ENCODE measurements at places on chromosomes 5 and 9.

GRCh38 chr5:1492757-1493156 lies 31.0 kb downstream of the LPCAT1 start:
- DNase-seq: no peak

DNA sequence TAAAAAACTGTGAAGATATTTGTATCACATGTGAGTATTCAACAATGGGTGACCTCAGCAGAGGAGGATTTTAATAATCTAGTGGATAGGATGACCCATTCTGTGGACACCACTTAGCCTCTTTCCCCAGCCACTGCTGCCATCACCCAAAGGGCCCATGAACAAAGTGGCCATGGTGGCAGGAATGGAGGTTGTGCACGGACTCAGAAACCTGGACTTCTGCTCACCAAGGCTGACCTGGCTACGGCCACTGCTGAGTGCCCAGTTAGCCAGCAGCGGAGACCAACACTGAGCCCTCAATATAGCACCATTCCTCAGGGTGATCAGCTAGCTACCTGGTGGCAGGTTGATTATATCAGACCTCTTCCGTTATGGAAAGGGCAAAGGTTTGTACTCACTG lies 1410.4 kb upstream of the CDH9 start:
- DNase-seq: no peak

GRCh38 chr5:58156973-58157701 lies 302.7 kb downstream of the PLK2 start:
- no peak for DNase-seq

DNA sequence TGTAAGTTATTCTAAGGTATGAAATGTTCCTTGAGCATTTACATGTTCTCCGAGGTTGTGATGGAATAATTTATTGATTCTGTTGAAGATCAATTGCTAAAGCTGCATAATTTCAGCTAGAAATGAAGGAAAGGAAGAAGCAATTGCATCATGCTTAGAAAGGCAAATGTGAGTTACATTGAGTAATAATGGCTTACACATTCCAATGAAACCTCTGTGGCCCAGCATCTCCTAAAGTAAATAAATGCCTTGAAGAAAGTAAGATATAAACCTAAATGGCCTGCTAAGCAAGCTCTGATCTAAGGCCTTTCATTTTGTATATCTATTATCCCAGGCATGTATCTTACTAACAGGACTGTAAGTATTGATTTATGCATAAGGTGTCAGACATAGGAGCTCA lies 677.3 kb upstream of the RGMB start:
- DNase-seq: no peak

DNA sequence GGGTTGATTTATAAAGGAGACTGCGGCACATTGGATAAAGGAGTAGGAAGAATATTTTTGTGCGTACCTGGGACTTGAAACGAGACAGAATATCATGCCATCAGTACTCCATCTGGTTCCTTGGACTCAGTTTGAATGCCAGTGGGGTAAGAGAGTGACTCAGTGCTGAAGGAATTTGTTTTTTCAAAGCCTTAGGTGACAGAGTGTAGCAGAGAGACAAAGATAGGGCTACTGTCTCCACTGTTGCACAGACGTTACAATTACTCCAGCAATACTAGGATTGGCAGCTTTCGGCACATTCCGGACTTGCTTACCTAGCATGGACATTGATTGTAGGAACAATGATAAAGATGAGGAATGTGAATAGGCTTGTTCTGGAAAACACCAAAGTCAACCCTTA lies 250.7 kb downstream of the KCTD16 start:
- DNase-seq: no peak

DNA sequence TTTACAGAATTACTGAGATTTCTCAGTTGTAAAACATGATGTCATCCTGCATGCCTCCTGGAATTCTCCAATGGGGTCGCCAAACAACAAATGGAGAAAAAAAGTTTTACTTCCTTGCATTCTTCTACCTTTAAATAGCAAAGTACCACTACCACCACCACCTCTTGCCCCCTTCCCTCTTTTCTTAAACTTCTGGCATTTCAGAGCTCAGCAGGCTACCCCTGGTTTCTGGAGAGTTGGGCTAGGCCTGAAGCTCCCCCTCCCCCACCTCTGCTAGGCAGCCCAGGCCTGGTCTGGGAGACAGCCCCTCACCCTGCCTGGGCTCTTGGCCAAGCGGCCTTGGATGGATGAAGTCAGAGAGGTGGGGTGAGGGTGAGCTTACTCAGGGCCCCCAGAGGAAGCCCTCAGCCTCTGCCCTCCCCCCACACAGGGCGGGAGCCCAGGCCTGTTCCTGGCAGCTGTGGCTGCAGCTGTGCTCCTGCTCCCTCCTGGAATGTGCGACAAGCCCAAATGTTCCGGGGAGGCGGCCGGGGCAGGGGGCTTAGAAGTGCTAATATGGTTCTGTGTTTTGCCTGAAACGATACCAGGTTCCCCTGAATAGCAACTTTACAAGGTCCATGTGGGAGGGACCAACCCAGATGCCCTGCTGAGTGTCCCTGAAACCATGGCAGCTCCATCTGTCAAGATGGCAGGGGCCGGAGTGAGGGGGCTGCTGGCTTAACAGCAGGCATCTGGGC lies 6.0 kb upstream of the CCIN start:
- no peak for DNase-seq

- no peak for DNase-seq
Observed at GRCh38 chr9:122453677-122454135, 24.0 kb downstream of the OR1J1 start.

GRCh38 chr9:78954286-78954685 lies 617.5 kb upstream of the TLE4 start:
- DNase-seq: no peak

GRCh38 chr9:96688187-96688586 lies 33.1 kb upstream of the PRXL2C start:
- DNase-seq: no peak

- no peak for DNase-seq
Observed at GRCh38 chr5:119398727-119399466, 43.1 kb downstream of the TNFAIP8 start.

GRCh38 chr5:134100283-134101091 lies 14.0 kb upstream of the TCF7 start:
- peak; percentile 62 for DNase-seq

GRCh38 chr9:108668938-108669335 lies 186.8 kb downstream of the ACTL7B start:
- DNase-seq: no peak

DNA sequence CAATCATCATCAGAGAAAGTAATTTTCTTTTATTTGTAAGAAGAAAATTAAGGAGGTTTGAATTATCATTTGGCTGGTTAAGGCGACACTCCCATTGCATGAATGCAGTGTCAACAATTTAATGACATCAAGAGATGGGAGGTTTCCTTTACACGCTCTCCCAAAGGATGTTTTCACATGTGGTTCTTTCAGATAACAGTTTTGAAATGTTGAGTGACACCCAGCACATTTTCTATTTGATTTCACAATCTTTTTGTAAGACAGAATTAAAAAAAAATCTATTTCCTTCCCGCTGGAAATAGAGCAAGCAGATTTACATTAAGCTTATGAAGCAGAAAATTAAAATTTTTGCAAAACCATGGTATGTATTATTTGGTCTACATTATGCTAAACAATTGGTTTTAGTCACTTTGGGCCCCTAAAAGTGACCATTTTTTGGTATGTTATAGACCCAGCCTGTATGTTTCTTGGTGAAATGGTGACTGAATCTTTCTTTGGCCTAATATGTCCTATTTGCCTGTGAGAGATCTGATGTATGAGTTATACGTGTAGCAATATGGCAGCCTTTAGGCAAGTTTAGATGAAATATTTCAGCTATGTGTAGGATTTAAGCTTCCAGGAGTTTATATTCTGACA lies 18.9 kb upstream of the ANKRD55 start:
- no peak for DNase-seq

- DNase-seq: no peak
Observed at GRCh38 chr9:129677456-129677855, 12.0 kb downstream of the PRRX2 start.

DNA sequence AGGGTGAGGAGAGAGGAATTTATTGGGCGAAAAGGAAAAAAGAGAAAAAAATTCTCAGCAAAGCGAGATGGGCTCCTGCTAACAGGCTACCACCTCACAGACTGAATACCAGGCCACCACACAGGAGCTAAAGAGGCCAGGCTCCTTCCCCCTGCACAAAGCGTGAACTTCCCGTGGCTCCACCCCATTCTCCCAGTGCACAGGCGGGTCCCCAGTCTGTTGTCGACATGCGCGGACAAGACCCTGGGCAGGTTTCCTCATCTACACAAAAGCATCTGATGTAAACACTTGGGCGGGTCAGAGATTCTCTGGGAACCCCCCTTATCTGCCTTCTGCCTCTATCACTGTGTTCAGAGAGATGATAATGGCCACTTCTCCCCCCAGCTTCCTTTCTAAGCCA lies 34.2 kb downstream of the IL31RA start:
- no peak for DNase-seq

GRCh38 chr5:518721-519120 lies 5.5 kb downstream of the SLC9A3 start:
- no peak for DNase-seq

DNA sequence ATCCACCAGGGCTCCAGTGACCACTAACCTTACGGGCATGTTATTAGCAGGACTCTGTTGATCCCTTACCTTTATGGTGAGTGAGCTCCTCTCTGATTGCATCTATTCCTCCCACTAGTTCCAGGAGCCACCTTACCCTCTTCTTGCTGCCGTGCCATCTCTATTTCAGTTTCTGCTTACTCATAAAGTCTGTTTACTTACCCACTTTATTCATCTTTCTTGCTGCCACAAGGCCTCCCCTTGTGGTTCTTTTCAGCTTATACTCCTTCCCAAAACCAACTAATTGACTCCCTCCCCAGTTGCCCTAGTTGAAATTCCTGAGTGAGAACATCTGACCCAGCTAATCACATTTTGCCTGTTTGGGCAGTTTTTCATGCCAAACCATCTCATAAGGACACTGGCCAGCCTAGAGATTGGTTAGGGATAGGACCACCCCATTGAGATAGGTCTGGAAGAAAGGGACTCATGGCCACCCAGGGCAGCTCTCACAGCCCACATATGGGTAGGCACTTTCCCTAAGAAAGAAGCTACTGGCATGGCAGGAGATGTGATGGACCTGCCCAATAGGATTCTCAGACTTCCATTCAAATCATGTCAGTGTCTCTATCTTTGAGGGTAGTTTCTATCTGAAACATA lies 412.7 kb downstream of the EFNA5 start:
- DNase-seq: no peak

DNA sequence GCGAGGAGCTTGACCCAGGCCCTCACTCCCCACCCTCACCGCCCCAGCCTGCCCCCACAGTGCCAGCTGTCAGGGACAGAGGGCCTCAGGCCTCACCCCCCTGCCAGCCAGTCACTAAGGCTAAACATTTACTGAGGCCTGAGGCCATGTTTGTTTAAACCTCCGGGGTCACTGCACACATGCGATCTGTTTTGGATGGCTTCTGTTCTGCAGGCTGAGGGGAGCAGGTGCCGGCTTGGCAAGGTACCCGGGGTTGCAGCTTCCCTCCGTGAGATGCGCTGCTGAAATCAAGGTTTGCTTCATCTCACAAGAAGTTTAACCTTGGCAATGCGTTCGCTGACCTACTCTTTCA lies 103.3 kb upstream of the BOD1 start:
- DNase-seq: no peak

GRCh38 chr5:139196296-139196956 lies 1.7 kb downstream of the SIL1 start:
- DNase-seq: no peak

DNA sequence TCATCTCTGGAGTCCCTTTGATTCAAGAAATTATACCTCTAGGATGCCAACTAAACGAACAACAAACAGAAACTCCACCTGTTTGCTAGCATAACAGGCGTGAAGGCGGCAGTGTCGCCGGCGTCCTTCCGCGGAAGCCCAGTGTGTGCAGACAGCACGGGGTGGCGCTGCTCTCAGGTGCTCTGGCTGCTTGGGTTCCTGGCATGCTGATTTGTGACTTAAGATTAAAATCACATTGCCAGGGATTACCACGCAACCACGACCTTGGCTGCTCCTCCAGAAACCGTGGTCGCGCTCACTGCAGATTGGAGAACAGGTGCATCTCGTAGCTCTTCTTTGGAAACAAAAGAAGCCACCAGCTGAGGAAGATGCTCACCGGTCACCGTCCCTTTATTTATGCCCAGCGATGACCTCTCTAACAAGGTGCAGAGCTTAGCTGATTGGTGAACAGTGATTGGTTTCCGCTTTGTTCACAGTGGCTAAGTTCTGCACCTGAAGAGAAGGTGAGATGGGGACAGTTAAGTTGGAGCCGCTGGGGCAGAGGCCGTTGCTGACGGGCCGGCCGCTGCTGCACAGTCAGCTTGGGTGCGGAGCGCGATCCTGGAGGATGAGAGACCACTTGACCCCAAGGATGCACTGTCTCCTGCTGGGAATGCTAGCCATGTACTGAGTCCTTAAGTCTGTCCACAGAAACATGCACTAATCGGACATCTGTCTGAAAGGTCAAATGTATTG lies 232.3 kb downstream of the FANCC start:
- no peak for DNase-seq

DNA sequence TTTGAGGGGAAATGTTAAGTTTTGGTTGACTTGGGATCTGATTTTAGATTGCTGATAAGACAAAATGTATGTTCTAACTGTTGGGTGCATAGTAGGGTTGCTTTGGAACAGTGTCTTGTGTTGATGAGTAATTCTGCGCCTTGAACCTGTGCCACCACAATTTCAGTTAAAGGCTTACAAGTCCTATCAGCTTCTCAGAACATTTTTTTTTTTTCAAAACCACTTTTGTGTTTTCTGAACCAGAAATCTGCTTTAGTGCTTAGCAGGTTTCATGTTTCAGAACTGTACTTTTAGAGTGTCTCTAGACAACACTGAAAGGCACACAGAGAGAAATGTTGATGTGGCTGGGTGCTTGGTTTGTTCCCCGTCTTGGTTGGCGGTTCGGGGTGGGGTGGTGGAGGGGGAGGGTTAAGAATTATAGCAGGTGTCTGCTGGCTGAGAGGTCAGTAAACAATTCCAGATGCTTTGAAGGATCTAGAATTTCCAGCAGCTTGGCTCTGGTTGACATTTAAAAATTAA lies 84.6 kb downstream of the ANKRD55 start:
- no peak for DNase-seq

GRCh38 chr9:107423540-107423939 lies 66.0 kb downstream of the KLF4 start:
- DNase-seq: no peak

DNA sequence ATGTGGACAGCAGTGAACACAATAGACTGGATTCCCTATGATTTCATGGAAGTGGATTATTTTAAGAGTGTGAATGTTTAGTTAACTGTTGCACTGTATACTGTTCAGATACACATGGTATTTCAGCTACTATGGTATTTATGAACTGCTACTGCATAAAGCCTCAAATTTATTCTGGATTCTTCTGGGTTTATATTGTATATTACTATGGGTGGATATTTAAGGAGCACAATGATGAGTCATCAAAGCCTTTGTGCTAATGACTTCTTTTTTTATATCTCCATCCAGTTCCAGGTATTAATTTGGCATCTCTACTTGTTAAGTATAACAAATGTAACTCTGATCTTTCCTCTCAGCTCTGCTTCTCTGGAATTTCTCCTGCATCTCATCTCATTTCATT lies 6.8 kb downstream of the KDM4C start:
- DNase-seq: no peak

GRCh38 chr5:146466521-146467349 lies 19.6 kb downstream of the TCERG1 start:
- DNase-seq: no peak

Measured in activated CD4-positive, CD25-positive, alpha-beta regulatory T cell treated with anti-CD3 and anti-CD28 coated beads, Interleukin-2, amount 50 U/mL, for 16 hours (primary cell).